ENCODE measurements at places on chromosomes 2 and 18.

DNA sequence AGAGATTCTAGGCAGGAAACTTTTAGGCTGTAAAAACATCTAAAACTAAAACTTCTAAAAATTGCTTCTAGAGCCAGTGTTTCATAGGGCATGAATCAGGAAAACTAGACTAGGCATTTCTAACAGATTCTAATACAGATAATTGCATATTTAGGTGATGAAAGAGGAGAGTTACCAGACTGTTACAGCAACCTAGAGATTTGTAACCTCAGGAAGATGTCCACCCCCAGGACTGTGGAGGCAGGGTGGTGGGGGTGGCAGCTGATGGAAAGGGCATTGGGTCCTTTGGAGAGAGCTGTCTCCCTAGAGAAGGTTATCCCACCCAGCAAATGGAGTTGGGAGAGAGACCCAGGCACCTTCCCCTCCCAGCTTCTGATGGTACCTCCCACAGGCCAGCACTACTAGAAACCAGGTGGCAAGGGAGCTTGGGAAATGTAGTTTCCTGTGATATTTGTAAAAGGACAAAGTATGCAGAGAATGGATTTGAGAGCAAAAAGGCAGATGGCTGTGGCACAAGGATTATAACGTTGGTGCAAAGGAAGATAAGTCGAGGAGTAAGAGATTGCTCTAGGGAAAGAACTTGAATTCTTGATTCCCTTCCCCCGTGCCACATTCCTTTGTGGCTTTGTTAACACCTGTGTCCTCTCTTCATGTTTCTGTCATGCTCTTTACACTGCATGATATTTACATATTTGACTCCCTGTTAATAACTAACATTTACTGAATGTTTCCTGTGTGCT lies 75.6 kb upstream of the MGAT5 start:
- DNase-seq: no peak

- no peak for DNase-seq
Observed at GRCh38 chr2:43101751-43102150, 124.7 kb downstream of the ZFP36L2 start.

DNA sequence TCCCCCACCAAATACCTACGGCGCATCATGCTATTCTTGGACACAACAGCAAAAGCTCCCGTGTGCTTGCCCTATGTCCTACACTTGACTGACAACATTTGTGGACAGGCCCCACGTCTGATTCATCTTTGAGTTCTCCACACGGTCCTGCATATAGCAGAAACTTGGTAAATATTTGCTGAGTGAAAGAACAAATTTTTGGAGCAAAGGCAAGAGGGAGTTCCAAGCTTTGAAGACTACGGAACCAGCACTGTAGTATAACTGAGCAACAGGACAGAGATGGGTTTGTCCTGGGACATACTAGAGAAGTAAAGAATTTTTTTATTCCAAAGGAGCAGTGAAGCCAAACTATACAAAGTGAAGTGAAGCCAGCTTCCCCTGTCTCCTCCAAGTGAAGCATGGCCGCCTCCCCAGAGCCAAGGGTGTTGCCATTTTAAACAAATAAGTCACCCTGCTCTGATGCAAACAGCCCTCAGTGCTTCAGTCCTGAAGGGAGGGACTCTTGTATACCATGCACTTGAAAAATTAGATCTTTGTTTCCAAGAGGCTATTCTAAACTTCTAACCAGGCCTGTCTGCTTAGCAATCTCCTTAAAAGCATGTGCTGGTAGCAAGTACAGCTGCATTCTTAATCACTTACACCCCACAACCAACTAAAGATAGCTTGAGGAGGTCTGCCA lies 35.9 kb downstream of the SPRED2 start:
- no peak for DNase-seq

DNA sequence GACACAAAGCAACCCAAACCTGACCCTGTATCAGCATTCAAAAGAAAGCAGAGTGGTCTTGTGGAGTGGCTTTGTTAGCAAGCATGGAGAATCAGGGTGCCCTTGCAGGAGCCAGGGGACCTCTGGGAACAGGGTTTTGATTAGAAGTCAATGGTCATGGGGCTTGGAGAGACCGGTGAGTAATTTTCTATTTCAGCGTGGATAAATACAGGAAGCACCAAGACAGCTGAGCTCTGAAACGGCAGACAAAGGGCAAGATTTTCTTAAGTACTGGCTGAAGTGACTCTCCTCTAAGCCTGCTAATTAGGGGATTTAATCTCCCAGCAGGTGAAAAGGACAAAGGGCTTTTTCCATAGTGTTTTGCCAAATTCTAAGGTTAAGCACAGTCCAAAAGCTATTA lies 78.0 kb upstream of the GAREM1 start:
- DNase-seq: no peak

- no peak for DNase-seq
Observed at GRCh38 chr2:169354244-169354643, 8.1 kb downstream of the LRP2 start.

GRCh38 chr18:69480460-69480859 lies 79.8 kb downstream of the DOK6 start:
- DNase-seq: no peak

GRCh38 chr2:141063406-141063805 lies 1067.4 kb downstream of the LRP1B start:
- DNase-seq: no peak

DNA sequence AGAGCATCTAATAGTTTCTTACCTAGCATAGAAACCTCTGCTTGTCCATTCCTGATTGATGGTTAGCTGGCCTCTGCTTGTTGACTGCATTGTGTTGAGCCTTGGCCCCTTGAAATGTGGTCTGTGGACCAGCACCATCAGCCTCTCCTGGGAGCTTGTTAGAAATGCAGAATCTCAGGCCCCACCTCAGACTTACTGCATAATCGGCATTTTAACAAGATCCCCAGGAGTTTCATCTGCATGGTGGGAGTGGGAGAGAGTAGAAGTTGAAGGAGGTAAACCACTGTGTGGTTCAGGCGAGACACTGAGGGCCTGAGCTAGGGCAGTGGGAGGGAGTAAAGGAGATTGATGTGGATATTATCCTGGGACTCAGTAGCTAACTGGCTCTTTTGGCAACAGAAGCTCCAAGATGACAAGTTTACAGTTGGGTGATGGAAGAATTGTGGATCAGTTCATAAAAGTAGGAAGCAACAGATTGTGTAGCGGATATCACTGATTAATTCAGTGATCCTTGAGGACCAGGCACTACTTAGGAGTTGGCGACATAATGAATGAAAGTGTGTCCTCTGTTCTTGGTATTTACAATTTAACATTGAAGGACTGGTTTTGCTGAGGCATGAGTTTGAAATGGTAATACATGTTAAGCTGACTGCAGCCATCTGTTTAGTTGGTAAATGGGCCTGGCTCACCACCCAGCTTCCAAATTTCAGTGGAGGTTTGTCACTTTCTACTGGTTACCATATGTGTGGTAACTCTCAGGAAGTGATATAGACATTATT lies 20.9 kb downstream of the PHLPP1 start:
- no peak for DNase-seq

GRCh38 chr2:127208313-127208712 lies 11.8 kb downstream of the CYP27C1 start:
- DNase-seq: no peak

- DNase-seq: no peak
Observed at GRCh38 chr18:75268364-75268646, 57.7 kb downstream of the TSHZ1 start.

GRCh38 chr2:42890791-42891355 lies 98.5 kb upstream of the HAAO start:
- DNase-seq: no peak

GRCh38 chr2:1969701-1970015 lies 225.3 kb upstream of the PXDN start:
- no peak for DNase-seq

GRCh38 chr2:213252206-213252605 lies 32.1 kb upstream of the SPAG16 start:
- DNase-seq: no peak

- peak; percentile 37 for DNase-seq
Observed at GRCh38 chr2:97699765-97700444, 13.5 kb upstream of the ZAP70 start.

GRCh38 chr2:133736674-133737073 lies 168.4 kb upstream of the NCKAP5 start:
- DNase-seq: no peak

- DNase-seq: no peak
Observed at GRCh38 chr2:10216677-10217488, 85.8 kb upstream of the HPCAL1 start.

DNA sequence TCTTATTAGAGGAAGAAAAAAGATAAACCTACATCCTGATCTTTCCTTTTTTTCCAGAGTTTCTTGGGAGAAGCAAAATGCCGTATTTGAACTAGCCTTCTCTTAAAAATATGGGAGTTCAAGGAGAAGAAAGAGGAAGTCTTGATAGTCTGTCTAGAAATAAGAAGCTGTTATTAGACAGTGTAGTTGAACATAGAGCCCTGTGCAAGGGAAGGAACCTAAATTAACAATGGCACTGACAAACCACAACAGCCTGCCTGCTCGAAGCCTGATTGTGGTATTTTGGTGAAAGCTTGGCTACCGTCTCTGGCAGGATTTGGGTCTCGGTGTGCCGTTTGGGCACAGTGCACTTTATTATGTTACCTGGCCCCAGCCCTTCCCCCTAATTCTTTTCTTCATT lies 17.1 kb downstream of the SMARCAL1 start:
- no peak for DNase-seq

GRCh38 chr2:118738524-118739308 lies 108.7 kb downstream of the EN1 start:
- peak; percentile 71 for DNase-seq

DNA sequence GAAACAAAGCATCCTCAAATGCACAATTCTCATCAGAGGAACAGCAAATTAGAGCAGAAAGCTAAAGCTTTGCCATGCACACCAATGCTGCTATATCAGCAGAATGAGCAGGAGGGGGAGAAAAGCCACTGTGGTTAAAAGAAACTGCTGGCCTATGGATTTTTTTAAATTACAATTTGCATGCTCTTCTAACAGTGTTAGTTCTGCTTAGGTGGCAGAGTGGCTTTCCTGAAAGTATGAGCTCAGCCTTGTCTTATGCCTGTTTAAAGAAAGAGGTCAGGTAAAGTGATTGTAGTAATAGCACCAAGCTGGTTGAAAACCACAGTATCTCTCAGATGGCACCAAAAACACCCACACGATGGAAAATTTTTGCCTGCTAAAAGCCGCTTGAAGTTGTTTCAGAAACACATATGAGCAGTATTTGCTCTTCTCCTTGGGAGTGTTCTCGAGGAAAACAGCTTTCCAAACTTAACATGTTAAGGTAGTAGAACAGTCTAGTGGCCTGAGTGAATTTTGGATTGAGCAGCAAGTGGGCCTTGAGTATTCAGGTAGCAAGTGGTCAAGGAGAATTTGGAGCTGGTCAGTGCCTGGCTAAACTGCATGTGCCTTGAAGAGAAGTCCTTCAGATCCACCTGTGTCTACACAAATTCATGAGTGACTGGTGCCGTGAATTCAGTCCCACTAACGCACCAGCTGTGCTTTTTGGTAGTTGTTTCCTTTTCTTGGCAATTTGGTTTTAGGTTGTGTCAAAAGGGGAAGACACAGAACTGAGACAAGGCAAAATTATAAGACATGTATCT lies 19.6 kb upstream of the NDUFV2 start:
- DNase-seq: no peak

DNA sequence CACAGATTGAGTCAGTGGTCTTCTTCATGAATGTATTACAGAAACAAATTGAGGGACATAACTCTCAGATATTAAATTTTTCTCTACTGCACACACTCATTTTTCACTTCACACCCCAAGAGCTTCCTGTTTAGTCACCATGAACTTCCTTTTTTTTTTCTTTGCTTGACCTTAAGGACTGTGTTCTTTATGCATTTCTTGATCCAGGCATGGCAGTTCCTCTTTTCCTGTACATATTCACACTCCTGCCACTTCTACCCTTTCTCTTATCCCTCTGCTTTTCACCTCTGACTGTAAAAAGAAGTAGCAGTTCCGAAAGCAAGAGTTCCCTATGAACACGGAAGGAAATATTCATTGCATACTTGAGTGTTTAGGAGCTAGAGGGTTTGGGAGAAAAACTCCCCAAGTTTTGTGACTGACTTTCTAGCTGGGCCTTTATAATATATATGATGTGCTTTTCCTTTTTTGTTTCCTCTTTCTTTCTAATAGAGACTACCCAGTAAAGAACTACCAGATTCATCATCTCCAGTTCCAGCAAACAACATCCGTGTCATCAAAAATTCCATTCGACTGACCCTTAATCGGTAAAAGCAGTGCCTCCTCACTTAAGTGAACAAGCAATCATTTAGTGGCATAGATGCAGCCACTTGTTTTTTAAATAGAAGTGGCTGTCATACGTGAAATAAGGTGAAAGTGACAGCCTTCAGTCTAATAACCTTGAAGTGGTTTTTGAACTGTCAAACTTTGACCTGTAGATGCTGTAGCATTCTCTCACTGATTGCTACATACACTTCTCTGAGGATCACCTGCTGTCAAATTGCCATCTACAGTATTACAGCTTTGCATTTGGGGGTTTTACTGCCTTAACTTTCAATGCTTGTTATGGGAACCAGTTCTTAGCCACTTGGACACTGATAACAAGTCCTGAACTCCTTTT lies 40.8 kb downstream of the PAPOLG start:
- no peak for DNase-seq

DNA sequence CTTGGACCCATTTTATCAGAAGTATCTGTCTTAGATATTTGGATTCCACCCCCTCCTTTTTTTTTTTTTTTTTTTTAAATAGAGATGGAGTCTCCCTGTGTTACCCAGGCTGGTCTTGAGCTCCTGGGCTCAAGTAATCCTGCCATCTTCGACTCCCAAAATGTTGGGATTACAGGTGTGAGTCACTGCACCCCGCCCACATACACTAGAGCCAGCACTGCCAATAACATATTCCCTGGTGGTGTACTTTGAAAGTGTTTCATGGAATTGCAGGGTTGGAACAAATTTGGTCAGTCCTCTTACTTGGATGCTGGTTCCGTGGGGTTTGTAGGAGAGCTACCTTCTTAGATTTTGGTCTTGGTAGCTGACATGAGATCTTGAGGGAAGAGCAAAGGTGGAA lies 15.0 kb downstream of the PDCL3 start:
- peak; percentile 41 for DNase-seq

Measured in HCT116 (cell line).